ENCODE measurements at places on chromosomes 12 and 14.

- DNase-seq, result no peak
Observed at GRCh38 chr12:6213969-6214368, 13.8 kb downstream of the CD9 start.

GRCh38 chr12:12531194-12531593 is 31.5 kb downstream of the DUSP16 start:
- no peak for DNase-seq

GRCh38 chr12:130863298-130863697 is 8.6 kb upstream of the RAN start:
- DNase-seq, result no peak

DNA sequence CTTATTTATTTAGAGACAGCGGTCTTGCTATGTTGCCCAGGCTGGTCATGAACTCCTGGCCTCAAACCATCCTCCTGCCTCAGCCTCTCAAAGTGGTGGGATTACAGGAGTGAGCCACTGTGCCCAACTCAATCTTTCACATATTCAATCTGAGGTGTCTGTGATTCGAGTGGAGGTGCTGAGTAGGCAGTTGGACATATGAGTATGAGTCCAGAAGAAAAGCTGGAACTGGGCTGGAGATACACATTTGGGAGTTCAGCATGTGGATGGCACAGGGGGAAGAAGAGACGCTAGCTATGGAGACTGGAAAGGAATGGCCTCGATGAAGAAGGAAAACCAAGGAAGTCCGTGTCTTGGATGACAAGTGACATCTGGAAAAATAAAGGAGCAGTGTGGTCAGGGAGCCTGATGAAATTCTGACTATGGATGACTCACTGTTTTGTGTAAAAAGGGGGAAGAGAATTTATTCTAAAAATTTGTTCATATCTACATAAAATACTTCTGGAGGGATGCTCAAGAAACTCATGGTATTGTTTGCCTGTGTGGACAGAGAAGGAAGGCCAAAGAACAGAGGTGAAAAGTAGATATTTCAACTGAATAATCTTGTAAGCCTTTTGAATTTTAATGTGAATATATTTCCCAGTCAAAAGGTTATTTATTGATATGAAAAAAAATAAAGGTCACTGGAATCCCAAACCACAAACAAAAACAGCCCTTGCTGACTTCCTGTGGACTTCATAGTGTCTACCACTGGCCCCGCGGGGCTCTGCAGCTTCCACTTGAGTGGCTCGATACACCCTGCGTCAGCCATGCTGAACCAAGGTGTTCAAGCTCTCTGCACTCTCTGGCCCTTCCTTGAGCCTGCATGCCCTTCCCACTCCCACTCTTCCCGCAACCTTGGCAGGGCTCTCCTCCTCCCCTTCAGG is 8.9 kb upstream of the LTA4H start:
- no peak for DNase-seq

- DNase-seq, result no peak
Observed at GRCh38 chr12:57066245-57066644, 12.3 kb downstream of the NEMP1 start.

- no peak for DNase-seq
Observed at GRCh38 chr14:74018174-74018585, 908 bp downstream of the ENTPD5 start.
